Skin of body (tissue), 3 donors: ENCODE measurements at places on chromosomes 3 and 15. TPM values are rescaled to one million over a fixed set of nuclear protein-coding genes. Genes with fewer than 3 reads are reported as not detected.

DNA sequence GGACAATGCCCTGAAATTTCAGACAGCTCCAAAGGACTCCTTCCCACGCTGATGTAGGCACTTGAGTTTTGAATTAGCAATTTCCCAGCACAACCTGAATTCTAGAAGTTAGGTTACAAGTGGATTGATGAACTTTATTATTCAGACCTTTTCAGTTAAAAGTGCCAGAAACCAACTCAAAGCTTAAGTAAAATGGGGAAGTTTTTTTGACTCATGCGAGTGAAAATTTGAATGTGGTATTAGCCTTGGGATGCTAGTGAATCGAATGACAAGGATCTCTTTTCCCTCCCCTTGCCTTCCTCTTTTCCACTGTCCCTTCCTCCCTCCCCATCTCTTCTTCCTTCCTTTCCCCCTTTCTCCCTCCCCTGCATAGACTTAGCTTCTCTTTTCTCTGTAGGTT lies 295.1 kb upstream of the PROK2 start:
- no peak for DNase-seq

Gene CLDN16
- total RNA-seq = 0.69 TPM

GRCh38 chr15:95300958-95301357 lies 1029.5 kb upstream of the NR2F2 start:
- no peak for DNase-seq

DNA sequence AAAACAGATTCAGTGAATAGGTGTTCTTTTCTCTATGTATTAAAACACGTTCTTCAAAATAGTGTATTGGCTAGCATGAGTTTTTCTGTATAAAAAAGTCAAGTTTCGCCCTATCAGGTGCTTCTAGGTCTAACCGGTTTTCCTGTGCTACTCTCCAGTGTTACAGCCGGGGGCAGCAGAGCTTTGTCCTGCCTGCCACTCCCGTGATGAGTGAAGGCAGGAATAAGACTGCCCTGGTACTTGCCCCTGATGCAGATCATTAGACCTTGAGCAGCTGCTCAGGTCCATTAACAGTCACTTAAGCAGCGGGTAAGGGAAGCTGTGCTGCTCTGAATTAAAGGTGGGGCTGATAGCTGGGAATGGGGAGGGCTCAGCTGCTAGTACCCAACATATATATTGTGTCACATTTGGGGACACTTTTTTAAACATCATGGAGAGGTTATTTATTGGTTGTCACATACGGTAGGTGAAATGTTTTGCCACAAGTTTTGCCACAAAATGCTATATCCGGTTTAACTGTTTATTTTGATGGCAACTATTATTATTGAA lies 1.3 kb upstream of the UNC13C start:
- no peak for DNase-seq

Gene ACOX2
- total RNA-seq = 15.8 TPM

DNA sequence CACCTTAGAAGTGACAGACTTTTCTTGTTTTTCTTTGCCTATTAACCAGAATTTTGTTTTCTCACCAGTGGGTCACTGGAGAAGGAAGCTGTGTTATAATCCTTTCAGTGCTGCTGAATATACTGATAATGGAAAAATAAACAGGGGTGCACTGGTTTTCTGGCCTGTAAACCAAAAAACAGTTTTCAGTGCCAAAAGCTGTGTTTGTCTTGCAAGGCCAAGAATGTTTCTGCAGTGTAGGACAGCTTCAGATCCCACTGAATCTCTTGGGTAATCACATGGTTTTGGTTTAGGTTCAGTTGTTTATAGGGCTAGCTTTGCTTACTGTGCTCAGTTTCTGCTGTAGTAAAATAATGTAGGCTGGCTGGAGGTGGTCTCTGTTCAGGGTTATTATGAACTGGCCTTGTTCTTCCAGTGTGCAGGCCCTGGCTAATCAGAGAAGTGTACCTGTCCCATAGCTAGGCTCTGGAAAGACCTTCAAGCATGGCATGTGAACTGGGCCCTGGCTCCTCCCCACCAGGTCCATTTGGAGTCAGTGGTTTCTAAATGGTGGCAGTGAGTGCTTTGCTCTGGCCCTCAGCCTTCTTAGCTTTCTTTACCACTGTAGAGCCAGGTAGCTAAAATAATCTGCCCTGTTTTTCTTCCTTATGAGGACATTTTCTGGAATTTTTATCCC lies 18.7 kb downstream of the PDE8A start:
- DNase-seq = peak; percentile 62

DNA sequence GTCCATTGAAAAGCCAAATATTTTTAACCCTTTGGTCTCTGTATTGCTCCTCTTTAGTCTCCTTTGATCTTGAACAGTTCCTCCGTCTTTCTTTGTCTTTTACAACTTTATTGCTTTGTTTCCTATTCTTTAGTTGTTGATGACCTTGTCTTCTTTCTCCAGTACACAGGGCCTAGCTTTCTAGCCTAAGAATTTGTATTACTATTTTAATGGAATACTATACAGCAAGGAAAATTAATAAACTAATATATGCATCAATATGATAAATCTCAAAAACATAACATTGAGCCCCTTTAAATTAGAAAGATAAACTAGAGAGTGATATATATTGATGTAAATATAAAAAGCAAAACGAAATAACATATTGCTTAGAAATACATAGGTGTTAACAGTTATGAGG lies 88.7 kb downstream of the NR1D2 start:
- no peak for DNase-seq

DNA sequence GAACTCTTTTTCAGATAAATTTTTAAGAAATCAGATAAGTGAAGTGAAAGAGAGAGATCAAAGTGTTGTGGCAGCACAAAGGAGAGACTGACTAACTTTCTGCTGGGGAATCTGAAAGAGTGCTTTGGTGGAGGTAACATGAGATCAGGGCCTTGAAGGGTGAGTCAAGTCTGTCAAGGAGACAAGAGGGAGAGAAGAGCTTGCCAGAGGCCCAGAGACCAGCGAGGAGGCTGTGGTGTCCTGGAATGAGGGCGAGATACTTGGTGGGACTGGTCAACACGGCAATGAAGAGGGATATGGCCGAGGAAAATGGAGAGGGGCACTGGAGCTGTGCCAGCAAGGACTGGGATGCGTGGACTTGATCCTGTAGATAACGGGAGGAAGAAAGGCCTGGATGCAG lies 4.6 kb downstream of the TADA3 start:
- no peak for DNase-seq

Gene KBTBD12
- 3.1 TPM for total RNA-seq

GRCh38 chr15:48352474-48353072 lies 21.3 kb downstream of the DUT start:
- DNase-seq = no peak

DNA sequence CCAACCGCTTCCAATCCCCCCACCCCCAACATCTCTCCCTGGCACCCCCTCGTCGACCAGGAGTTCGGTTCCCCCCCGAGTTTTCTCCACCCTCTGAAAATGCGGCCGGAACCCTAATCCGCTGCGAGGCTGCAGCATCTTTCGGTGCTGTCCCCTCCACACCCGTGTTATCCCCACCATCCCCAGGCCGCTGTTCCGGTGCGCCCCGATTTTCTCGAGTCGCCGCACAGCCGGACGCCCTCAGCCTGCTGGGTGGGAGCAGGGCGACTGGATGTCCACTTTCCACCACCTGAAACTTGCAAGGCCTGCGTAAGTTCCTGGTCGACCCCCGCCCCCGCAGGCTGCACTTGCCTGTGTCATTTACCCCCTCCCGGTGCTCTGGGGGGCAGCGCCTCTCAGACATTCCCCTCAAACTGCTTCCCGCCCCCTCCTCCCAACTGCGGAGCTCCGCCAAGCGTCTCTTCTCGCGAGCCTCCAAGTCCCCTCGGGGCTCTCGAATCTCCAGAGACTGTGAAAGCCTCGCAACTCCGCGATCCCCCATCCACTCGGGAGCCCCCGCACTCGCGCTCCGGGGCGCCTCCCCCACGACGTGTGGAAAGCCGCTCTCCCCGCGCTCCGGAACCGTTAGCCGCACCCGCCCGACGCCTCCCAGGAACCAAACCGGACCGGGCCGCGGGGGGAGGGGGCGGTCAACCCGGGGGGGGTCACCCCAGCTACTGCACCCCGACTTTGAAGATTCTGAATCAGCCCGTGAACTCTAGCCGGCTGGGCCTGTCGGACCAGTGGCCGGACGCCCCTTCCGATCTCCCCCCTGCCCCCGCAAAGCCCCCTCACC lies 566 bp downstream of the ETV5 start:
- DNase-seq = peak; percentile 49

GRCh38 chr3:30141178-30141581 lies 465.2 kb upstream of the TGFBR2 start:
- peak; percentile 44 for DNase-seq

Gene ATRIP
- 4.8 TPM for total RNA-seq

DNA sequence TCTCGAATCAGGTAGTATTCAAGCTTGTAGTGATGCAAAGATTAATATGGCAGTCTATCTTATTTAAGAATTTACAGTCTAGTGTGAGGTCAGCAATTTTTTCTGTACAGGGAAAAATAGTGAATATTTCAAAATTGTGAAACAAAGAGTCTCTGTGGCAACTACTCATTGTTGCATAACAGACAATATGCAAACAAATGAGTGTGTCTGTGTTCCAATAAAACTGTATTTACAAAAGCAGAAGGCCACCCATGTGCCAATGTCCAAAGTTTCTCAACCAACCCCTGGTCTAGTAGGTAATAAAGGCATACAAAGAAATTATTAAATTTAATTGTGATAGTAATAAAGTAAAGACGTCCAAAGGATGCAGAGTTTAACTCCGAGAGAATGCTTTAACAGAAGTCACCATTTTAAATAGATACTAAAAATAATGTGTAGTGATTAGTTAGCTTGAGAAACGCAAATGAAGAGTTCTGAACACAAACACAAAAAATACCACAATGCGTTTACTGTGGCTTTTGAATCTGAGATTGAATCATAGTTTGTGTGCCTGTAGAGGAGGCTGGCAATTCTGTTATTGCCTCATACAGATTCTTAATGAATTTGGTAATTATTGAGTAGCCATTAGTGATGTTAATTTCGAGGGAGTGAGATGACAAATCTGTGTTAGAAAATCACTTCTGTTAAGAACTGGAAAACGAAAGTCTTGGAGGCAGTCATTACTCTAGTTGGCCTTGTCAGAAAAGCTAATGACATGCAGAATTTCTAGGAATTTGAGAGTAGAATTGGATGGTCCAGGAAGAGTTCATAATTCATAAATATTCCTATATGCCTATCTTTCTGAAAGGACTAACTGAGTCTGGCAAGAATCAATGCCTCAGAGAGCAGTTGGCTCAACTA lies 48.7 kb downstream of the CADM2 start:
- DNase-seq = no peak

GRCh38 chr3:176403531-176403930 lies 793.8 kb downstream of the TBL1XR1 start:
- DNase-seq = no peak

Gene MCTP2
- 14.2 TPM for total RNA-seq

- DNase-seq = peak; percentile 43
Measured at GRCh38 chr3:94414418-94414817, 351.6 kb downstream of the NSUN3 start.

Gene CYP19A1
- 0.49 TPM for total RNA-seq

Gene MUC4
- 0.30 TPM for total RNA-seq

DNA sequence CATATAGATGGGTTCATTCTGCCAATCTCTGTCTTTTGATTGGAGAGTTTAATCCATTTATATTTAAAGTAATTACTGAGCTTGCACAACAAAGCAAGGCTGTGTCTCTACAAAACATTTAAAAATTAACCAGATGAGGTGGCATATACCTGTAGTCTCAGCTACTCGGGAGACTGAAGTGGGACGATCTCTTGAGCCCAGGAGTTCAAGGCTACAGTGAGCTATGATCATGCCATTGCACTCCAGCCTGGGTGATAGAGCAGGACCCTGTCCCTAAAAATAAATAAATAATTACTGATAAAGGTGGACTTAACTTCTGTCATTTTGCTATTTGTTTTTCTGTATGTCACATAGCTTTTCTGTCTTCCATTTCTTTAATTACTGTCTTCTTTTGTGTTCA lies 78.1 kb downstream of the PDE8A start:
- no peak for DNase-seq

Gene CHRNA3
- total RNA-seq = 0.39 TPM

DNA sequence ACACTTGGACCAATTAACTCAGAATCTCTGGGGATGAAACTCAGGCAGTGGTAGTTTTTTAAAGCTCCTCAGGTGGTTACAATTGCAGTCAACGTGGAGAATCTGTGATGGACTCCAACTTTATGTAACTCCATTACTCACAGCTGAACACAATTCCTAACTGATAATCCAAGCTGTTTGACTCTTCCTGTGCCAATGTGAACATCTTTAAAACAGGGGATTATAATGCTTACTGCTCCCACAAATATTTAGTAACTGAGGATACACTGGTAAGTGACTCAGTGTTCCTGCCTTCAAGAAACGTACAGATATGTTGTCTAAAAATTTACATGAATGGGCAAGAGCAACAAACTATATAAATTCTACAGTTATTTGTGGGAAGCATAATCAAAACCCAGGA lies 85.6 kb downstream of the OSBPL10 start:
- DNase-seq = no peak

GRCh38 chr3:112391648-112392047 lies 58.7 kb downstream of the CD200 start:
- no peak for DNase-seq

DNA sequence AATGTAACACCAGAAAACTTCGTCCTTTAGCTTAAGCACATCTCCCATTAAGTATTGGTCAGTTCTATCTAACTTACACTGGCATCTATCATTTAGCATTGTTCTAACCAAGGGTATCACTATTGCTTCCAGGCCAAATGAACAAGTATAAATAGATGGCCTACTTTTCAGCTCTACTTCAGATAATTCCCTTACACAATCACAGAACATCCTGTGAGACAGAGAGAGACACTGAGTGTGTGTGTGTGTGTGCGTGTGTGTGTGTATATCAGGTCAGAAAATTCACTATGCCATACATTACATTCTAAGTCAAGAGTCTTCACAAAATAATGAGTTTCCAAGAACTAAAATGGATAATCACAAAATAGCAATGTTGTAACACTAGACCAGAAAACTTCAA lies 39.1 kb downstream of the SCAPER start:
- no peak for DNase-seq
